ENCODE measurements at places on chromosomes 7 and 10.

GRCh38 chr10:13671904-13672303 is 85.1 kb downstream of the PRPF18 start:
- no peak for DNase-seq

GRCh38 chr7:2301511-2301863 is 12.8 kb downstream of the SNX8 start:
- no peak for DNase-seq

- no peak for DNase-seq
Observed at GRCh38 chr10:53325066-53325465, 552.5 kb upstream of the MBL2 start.

GRCh38 chr7:119090851-119091250 is 866.3 kb downstream of the ANKRD7 start:
- no peak for DNase-seq

GRCh38 chr7:26337232-26337865 is 45.7 kb downstream of the SNX10 start:
- DNase-seq, result no peak

- DNase-seq, result no peak
Observed at GRCh38 chr7:67604461-67605386, 608.1 kb downstream of the TYW1 start.

GRCh38 chr7:141709318-141709717 is 1.2 kb downstream of the WEE2 start:
- DNase-seq, result no peak

GRCh38 chr10:49750546-49750945 is 11.6 kb downstream of the OGDHL start:
- DNase-seq, result no peak

- DNase-seq, result no peak
Observed at GRCh38 chr7:17716816-17717215, 223.5 kb downstream of the SNX13 start.

GRCh38 chr7:32191305-32191704 is 121.1 kb upstream of the PDE1C start:
- DNase-seq, result no peak

GRCh38 chr10:130179640-130180039 is 43.4 kb downstream of the GLRX3 start:
- DNase-seq, result no peak

DNA sequence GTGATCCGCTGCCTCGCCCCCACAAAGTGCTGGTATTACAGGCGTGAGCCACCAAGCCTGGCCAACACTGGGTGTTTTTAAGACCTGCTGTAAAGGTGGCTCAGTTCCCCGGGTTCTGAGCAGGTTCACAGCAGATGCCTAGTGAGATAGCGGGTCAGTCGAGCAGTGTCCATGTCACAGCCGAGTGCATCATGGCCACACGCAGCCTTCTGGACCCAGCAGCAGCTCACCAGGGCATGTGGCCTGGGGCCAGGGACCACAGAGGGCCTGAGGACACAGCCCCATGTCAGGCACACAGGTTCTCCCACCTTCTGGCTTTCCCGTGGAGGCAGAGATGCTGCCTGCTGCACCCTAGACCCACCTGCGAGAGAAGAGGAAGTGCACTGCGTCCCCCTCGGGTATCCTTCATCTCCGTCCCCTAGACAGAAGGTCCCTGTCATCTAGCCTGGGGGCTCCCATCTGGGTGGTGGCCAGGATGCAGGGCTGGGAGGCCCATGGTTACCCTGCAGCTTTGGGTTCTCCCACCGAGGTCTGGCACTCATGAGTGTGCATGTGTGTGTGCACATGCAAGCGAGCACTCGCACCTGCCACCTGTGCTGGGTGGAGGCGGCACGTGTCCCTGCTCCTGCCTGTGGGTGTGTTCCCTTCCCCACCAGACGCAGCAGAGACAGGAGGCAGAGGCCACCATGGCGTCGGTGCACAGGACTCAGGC is 98.6 kb downstream of the NKX6-2 start:
- DNase-seq, result no peak

GRCh38 chr10:127948791-127949190 is 41.9 kb downstream of the PTPRE start:
- DNase-seq, result no peak

- DNase-seq, result no peak
Observed at GRCh38 chr7:80476035-80476434, 35.8 kb downstream of the GNAT3 start.

DNA sequence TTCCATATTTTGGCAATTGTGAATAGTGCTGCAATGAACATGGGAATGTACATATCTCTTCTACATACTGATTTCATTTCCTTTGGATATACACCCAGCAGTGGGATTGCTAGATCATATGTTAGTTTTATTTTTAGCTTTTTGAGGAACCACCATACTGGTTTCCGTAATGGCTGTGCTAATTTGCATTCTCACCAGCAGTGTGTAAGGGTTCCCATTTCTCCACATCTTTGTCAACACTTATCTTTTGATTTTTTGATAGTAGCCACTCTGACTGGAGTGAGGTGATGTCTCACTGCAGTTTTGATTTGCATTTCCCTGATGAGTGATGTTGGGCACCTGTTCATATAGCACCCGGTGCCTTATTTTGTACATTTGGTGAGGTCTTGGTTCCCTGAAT is 519.6 kb downstream of the REEP3 start:
- no peak for DNase-seq

DNA sequence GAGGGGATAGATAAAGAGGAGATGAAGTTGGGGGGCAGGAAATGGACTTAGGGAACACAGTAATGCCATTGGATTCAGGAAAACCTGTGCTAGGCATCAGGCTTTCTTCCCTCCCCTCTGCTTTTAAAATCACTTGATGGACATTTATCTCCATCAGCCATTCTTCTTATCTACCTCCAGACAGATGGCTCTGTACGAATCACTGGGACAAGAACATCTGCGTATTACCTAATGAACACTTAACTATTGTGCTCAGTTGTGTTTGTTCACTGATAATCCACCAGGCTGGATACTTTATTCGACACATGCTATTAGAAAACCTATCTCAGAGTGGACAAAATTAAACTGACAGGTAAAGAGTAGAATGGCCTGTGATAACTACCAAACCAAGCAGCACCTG is 40.0 kb downstream of the TNKS2 start:
- no peak for DNase-seq
